ENCODE measurements at places on chromosomes 7 and 10.

GRCh38 chr7:22151901-22152300 is 205.1 kb downstream of the RAPGEF5 start:
- no peak for DNase-seq

DNA sequence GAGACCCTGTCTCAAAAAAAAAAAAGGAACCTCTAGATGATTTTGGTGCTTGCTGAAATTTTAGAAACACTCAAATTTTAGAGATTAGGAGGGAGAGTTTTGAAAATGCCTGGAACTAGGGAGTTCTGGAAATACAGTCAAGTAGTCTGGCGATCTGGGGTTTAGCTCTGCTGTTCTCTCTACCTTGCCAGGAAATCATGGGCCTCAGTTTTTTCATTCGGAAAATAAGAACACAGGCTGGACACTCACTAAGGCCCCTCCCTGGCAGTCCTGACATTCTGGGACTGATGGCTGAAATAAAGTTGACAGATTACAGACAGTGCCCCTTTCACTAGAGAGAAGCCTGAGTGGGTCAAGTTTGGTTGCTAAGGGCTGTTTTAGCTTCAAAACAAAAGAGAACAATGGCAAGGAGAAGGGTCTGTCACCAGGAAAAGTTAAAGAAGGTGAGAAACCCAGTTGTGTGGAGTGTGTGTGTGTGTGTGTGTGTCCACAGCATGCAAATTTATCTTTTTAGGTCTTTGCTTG is 25.0 kb upstream of the CALN1 start:
- DNase-seq = no peak

DNA sequence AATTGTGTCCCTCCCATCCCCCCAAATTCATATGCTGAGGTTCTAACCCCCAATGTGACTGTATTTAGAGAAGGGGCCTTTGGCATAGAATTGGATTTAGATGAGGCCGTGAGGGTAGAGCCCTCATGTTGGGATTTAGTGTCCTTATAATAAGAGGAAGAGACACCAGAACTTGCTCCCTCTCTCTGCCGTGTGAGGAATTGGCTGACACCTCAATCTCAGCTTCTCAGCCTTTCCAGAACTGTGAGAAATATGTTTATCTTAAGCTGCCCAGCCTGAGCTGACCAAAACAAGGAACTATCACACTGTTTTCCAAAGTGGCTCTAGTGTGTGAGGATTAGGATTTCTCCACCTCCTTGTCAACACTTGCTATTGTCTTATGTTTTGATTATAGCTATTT is 400.0 kb upstream of the FZD8 start:
- DNase-seq = no peak

- DNase-seq = no peak
Observed at GRCh38 chr7:117116211-117116610, 162.9 kb downstream of the ST7 start.

GRCh38 chr7:27953361-27953760 is 213.4 kb downstream of the TAX1BP1 start:
- DNase-seq = no peak

GRCh38 chr7:70856901-70857630 is 274.9 kb upstream of the GALNT17 start:
- peak; percentile 41 for DNase-seq

GRCh38 chr10:31383810-31384588 is 65.0 kb downstream of the ZEB1 start:
- DNase-seq = no peak

DNA sequence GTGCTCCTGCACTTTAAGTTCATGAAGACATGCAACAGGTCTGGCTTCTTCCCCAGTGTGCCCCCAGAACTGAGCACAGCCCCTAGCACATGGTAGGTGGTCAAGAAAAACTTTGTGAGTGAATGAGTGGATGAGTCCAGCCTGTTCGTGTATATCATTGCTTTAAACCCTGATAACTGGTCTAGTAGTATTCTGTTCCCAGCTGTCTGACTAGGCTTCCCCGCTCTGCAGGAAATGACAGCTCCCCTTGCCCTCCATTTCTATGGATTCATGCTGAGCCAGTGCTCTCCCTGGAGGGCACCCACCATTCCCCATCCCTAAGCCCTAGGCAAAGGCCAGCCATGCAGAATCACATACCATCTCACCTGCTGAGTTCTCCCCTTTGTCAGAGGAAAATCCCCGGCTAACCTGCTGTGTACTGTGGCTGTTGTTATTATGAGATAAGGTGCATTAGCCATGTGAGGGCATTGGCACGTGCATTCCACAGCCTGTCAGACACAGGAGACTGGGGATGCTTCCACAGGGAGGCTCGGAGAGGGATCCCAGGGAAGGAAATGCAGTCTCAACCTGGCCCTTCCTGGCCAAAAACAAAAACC is 698.9 kb downstream of the GRID1 start:
- no peak for DNase-seq

DNA sequence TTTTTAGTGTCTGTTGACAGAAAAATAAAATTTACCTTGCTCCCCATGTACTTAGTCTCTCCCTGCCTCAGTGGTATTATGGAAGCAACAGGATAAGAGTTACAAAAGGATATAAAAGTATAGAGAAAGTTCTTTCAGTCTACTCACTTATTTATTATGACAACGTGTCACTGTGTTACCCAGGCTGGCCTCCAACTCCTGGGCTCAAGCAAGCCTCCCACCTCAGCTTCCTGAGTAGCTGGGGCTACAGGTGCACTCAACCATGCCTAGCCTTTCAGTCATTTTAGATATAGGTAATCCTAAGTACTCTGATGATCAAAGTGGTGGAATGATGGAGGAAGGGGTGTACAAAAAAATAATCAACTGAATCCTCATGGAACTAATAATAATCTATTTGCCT is 215.2 kb upstream of the MKLN1 start:
- DNase-seq = no peak

DNA sequence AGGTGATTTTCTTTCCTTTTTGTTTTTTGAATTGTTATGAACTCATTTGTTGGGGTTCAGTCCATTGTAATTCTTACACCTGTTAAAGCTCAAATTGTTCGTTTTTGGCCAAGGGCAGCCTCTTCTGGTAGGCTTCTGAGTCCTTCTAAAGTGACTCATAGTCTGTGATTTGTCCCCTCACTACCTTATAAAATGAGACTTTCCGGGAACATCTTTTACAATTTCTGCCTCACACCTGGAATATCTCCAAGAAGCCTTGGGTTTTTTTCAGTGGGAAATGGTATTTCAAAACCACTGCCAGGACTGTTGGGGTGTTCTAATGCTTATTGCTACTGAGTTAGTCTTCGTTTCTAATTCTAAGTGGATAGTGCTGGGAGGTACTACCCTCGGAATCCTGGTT is 56.7 kb downstream of the BMPR1A start:
- no peak for DNase-seq

DNA sequence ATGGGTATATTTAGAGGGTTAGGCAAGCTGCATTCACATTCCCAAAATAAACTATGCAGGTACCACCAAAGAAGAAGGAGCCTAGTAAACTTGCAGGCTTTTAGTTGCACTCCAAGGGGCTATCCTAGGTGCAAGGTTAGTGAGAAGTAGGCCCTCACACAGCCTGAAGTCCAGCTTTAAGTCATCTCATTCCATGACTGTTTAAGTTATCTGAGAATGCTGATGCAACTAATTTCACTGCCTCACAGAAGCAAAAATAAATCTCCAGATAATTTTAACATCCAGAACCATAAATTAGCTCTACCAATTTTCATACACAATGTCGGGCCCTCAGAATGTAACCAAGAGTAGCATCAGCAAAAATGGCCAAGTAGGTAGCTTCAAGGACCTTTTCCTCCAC is 34.3 kb upstream of the HHEX start:
- DNase-seq = no peak

- no peak for DNase-seq
Observed at GRCh38 chr7:55205124-55205955, 159.8 kb upstream of the LANCL2 start.

DNA sequence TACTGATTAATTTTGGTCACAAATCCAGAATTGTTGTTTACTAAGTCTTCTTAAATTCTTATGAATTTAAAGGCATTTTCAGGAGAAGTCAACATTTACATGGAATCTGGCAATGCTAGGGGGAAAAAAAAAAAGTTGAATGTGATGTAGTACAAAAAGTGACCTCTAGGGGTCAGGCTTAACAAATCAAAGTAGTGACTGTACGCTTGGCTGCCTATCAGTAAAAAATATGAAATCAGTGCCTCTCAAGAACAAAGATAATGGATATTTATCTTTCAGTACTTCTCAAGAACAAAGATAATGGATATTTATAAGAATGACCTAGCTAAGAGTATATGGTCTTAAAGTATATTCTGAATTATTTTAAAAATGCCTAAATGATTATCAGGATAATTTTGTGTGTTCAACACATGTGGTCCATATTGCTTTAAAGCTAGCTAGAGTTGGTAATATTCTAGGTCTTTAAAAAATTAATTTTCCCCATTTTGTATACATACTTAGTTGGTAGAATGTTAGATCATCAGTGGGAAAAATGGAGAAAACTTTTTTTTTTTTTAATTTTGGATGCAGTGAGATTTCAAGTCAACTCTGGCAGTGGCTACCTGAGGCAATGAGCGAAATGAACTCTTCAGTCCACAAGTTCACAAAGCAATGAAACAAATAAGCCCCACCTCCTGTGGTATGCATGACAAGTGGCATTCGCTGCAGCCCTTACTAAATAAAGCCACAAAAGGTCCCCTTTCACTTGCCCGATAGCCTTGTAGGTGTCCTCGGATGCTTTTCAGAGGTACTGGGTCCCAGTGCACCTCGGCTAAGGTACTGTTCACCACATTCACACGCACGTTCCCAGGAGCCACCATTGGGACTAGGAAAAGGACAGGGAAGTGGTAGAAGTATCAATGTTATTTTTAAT is 51.2 kb upstream of the LAMB4 start:
- DNase-seq = no peak

- no peak for DNase-seq
Observed at GRCh38 chr10:58590152-58590840, 77.6 kb downstream of the BICC1 start.

GRCh38 chr7:45292481-45292880 is 134.9 kb downstream of the RAMP3 start:
- no peak for DNase-seq

DNA sequence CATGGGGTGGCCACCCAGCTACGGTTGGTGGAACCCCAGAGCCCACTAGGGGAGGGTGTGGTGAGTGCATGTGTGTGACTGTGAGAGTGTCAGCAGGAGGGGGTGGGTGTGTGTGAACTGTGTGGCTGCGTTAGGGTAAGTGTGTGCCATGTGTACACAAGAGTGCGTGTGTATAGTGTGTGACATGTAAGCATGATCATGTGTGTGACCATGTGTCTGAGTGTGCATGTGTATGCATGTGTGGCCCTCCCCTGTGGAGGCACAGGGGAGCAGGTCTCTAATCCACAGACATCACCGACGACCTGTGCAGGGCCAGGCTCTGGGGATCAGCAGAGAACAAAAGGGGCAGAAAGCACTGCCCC is 3.5 kb upstream of the CFAP46 start:
- DNase-seq = no peak

DNA sequence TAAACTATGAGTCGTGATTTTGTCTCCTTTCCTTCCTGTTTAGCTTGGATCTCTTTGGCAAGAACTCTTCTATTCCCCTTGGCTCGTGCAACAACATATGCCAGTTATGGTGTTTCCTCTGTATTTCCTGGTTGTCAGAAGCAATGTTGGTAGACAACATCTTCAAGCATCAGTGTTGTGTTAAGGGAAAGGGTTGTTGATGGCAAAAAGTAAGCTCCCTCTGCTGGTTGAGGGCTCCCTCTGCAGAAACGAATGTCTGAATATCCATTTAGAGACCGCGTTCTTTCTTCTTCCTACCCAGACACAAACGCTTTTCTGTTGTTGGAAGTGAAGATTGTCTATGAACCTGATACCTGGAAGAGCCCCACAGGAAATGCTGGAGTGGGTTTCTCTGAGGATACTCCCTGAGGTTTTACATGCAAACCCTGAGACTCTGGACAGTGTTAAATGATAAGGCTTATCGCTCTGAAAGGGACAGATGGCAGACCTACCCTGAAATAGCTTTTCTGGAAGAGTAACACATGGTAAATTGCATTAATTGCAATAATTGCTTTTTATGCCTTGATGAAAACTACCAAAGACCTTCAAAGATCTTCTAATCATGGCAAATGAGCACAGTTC is 23.5 kb upstream of the C1QL3 start:
- DNase-seq = no peak

DNA sequence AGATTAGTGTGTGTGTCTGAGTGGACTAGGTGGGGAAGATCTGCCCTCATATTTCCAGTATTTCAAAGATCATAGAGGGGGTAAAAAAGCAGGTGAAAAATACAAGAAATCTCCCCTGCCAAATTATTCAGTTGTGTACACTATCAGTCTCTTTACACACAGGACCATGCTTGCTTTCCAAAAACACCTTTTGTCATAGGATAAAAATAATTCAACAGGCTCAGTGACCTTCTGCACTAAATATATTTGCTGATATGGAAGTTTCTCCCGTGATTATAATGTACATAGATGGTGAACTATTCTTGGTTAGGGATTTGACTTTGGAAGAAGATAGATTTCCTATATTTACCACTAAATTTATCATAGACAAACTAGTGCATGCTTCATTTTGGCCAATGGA is 24.6 kb upstream of the CSTF2T start:
- DNase-seq = no peak

DNA sequence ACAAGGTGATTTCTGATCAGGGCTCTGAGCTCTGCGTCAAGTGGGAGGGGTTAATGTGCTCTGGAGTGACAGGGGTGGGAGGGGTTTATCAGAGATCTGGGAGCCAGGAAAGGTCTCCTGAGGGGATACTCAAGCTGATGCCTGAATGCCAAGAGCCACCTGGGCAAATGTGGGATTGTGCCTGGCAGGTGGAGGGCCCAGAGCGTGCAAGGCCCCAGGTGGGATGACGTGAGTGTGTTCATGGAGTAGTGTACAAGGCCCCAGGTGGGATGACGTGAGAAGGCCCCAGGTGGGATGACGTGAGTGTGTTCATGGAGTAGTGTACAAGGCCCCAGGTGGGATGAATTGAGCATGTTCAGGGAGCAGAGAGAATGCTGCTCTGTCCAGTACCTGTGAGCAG is 610.3 kb downstream of the PTPRN2 start:
- DNase-seq = no peak

DNA sequence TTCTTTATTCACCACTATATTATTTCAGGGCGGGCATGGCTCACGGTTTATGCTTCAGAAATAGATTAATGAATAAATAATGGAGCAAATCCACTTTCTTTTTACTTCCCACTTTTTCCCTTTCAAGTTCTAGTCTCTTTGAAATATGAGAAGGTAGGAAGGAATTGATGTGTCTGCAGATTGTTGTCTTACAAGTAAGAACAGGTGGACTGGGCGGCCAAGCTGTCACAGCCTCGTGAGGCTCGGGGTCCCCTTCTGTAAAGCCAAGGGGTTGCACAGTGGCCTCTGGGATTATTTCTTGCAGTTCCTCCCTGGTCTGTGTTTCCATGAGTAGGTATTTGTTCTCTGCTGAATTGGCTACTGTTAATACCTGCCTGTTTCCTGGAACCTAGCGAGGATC is 11.2 kb downstream of the VWA2 start:
- no peak for DNase-seq

DNA sequence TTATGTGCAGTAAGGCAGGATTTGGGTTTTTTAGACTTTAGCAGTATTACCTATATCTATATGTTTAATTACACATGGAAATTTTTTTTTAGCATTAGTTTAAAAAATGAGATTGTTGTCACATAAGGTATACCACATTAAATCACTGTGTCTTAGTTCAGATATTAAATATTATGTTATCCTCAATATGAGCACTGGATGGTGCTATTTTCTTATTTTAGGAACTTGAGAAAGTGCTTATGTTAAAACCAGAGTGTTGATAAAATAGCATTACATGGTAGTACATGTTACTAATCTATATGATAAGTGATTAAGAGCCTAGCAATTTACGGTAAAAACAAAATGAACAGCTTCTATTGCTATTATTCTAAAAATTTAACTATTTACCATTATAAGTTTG is 28.8 kb downstream of the MIOS start:
- no peak for DNase-seq
